Stimulated activated CD4-positive, alpha-beta T cell treated with anti-CD3 and anti-CD28 coated beads, Interleukin-15, amount 100 ng/mL, for 1 hour (primary cell): ENCODE measurements at places on chromosomes 6 and 20.

GRCh38 chr6:111591901-111592461, 13.7 kb downstream of the TRAF3IP2 start:
- no peak for DNase-seq

- DNase-seq, result no peak
These were observed 705.2 kb upstream of the NRSN1 start for GRCh38 chr6:23420659-23421350.

DNA sequence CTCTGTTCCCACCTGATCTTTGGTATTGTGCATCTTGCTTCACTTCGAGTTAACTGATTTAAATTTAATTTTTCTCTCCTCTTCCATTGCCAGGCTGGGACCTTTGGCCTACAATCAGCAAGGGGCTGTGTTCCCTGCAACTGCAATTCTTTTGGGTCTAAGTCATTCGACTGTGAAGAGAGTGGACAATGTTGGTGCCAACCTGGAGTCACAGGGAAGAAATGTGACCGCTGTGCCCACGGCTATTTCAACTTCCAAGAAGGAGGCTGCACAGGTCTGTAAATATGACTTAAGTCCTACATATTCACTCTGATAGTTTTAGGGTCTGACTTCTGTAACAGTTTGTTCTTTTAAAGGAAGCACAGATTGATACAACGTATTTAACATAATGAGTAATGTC, 412.4 kb downstream of the ARHGAP18 start:
- DNase-seq, result no peak

DNA sequence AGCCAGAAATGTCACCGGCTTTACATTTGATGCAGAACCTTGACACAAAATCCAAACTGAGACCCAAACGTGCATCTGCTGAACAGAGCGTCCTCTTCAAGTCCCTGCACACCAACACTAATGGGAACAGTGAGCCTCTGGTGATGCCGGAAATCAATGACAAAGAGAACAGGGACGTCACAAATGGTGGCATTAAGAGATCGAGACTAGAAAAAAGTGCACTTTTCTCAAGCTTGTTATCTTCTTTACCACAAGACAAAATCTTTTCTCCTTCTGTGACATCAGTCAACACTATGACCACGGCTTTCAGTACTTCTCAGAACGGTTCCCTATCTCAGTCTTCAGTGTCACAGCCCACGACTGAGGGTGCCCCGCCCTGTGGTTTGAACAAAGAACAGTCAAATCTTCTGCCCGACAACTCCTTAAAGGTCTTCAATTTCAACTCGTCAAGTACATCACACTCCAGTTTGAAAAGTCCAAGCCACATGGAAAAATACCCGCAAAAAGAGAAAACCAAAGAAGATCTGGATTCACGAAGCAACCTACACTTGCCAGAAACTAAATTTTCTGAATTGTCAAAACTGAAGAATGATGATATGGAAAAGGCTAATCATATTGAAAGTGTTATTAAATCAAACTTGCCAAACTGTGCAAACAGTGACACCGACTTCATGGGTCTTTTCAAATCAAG, 108.4 kb downstream of the RTN4IP1 start:
- peak; percentile 54 for DNase-seq

- DNase-seq, result no peak
These were observed 16.6 kb downstream of the CTCFL start for GRCh38 chr20:57508381-57508780.

GRCh38 chr6:125255201-125255600, 46.6 kb downstream of the HDDC2 start:
- no peak for DNase-seq

DNA sequence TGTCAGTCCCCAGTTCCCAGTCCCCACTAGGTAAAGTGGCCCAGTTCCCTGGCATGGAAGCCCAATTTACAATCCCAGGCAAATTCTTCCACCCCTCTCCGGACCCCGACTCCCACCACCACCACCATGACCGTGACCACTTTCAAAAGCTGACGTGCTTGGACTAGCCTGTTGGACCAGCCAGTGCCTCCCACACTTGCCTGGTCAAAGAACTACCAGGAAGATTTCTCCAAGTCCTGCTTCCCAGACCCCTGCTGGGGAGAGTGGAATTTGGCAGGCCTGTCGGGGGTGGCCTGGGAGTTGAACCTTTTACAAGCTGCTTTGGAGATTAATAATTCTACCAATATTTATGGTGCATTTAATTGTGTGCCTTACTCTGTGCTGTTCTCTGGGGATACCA, 1.4 kb upstream of the PTPRT start:
- DNase-seq, result no peak

DNA sequence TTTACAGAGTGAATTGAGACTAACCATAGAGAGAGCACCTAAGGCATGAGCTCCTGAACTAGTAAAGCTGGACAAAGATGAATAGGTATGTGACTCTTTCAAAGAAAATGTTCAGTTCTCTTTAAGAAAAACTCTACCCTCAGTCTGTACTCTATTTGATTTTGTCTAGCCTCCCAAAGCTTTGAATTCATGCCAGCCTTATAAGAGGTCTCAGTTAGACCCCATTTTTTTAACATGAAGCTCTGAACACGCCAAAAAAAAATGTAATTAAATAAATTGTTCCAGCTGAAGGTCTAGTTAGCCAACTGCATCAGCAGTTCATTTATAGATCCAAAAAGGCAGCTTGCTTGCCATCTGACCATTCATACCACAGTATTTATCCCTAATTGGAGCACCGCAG, 71.6 kb downstream of the COL9A1 start:
- DNase-seq, result no peak
